ENCODE measurements at places on chromosomes 7 and 10.

DNA sequence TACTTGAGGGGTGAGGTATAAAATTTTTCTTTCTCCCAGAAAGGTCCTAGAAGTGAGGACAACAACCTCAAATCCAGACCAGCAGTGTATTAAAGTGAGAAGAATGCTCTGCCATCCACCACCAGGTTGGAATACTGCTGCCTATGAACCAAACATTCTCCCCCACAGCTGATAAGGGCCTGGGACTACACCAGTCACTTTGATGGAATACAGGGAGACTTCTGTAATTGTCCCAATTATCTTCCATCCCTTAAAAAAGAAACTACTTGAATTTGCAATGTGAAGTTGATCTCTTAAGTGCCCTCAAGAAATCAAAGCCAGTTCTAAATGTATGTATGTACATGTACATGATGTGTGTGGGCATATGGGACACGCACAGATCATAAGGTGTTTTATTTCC lies 3.0 kb downstream of the TBX20 start:
- DNase-seq, result no peak

GRCh38 chr7:96508371-96508770 lies 186.5 kb upstream of the SLC25A13 start:
- DNase-seq, result no peak

DNA sequence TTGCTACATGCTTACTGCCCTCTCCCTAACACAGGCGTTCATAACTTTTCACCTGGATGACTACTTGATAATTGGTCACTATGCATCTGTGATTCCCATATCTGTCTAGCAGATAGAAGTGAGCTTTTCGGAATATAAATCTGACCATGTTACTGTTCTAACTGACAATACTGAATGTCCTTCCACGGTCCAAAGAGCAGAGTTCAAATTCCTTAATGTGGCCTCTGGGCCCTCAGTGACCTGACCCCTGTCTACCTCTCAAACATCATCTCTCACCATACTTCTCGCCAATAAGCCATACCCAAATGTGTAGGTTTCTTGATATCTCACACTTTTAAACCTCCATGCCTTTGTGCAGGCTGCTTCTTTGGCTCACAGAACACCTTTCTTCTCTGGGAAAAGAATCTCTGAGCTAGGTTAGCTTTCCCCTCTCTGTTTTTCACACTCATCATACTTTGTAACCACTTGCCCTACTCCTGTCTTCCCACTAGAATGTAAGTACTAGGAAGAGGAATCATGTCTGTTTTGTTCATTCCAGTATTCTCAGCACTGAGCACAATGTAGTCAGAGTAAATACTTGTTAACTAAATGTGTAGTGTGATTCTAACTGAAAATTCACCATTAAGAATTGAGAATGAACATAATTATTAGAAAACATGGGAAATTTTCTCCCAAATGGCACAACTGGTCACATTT lies 39.2 kb upstream of the LRRC17 start:
- DNase-seq, result no peak

GRCh38 chr7:67788669-67789068 lies 792.0 kb downstream of the TYW1 start:
- DNase-seq, result peak; percentile 62

- no peak for DNase-seq
Observed at GRCh38 chr7:157889480-157889879, 552.7 kb downstream of the DNAJB6 start.

DNA sequence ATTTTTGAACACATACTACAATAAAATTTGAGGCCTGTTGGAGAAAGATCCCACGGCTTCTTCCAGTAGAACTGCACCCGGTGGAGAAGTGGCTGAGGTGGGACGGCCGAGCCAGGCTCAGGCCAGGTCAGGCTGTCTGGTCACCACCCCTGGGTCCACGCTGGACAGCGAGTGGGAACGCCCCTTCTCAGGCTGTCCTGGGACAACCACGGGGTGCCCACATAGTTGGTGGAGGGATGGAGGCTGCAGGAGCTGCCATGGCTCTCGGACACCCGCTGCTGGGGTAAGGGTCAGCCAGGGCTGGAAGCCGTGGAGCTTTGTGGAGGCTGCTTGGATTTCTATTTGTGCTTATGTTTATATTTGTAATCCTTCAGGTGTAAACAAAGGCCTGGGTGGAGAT lies 206.5 kb downstream of the DNAJB6 start:
- no peak for DNase-seq

- DNase-seq, result no peak
Observed at GRCh38 chr10:56269181-56269580, 91.9 kb downstream of the ZWINT start.

- DNase-seq, result no peak
Observed at GRCh38 chr7:157177333-157177982, 38.7 kb downstream of the UBE3C start.

- DNase-seq, result no peak
Observed at GRCh38 chr7:81159402-81159801, 240.6 kb upstream of the SEMA3C start.

DNA sequence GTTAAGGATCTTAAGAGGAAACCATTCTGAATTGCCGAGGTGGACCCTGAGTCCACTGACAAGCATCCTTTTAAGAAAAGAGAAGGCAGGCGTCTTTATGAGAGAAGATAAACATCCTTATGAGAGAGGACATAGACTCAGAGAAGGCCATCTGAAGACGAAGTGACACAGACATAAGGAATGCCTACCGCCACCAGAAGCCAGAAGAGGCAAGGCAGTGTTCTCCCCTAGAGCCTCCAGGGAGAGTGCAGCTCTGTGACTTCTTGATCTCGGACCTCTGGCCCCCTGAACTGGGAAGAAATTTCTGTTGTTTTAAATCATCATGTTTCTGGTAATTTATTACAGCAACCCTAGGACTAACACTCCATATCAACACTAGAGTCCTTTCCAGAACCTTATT lies 25.2 kb upstream of the ING3 start:
- no peak for DNase-seq

DNA sequence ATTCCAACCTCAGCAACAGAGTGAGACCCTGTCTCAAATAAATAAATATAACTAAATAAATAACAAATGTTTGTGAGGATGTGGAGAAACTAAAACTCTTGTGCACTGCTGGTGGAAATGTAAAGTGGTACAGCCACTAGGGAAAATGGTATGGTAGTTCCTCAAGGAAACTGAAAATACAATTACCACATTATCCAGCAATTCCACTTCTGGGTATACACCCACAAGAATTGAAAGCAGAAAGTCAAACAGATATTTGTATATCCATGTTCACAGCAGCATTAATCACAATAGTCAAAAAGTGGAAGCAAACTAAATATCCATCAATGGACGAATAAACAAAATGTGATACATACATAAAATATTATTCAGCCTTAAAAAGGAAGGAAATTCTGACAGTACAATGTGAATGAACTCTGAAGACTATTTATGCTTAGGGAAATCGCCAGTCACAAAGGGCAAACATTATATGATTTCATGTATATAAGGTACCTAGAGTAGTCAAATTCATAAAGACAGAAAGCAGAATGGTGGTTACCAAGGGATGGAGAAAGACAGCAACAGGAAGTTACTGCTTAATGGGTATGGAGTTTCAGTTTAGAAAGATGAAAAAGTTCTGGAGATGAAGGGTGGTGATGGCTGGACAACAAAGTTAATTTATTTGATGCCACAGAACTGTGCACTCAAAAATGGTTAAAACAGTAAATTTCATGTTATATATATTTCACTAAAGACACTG lies 9.8 kb downstream of the ARHGAP12 start:
- no peak for DNase-seq
